ENCODE measurements at places on chromosomes 11 and 22.

GRCh38 chr11:100777103-100777502, 90.0 kb downstream of the ARHGAP42 start:
- no peak for DNase-seq

- no peak for DNase-seq
Observed at GRCh38 chr11:45921561-45922424, 663 bp upstream of the LARGE2 start.

DNA sequence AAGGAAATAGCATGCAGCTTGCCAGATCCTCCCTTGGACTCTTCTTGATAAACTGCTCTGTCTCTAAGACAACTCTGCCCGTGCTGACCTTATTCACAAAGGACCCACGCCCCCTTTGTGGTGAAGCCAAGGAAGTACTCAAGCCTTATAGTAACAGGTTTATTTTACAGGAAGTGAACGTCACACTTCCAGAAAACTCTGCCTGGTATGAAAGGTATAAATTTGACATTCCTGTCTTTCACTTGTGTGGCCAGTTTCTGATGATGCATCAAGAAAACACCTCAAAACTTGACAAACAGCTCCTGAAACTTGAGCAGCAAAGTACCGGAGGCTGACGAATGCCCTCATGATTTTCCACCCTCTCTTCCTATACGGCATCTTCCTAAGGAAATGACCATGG, 12.5 kb upstream of the PELI3 start:
- DNase-seq, result no peak

DNA sequence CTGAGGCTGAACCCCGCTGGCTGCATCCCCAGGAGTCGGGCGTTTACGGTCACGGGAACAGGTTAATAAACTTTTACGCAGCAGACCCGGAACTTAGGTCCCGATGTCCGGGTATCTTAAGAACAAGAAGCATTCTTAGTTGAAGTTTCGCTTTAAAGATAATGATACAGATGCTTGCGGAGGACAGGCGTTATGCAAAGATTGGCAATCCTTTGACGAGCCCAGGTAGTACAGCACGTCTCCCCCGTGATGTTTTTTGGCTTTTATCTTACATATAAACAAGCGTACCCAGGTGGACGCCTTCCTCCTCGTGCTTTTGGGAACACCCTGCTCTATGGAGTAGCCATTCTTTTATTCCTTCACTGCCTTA, 871 bp upstream of the TOLLIP start:
- DNase-seq, result no peak

DNA sequence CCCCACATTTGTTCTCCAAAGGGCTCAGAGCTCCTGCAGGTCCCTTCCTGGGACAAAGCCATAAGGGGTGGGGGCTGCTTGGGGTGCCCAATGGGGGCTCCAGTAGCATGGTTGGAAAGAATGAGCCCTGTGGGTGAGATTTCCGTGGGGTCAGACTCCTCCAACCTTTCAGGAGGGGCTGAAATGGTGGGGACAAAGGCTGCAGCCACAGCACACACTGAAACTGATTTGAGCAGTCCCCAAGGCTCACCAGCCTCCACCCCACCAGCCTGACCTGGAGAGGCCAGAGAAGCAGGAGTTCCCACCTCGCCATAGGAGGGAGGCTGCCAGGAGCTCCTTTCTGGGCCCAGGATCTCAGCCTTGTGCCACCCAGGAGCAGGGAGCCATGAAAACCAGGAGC, 69.2 kb downstream of the MN1 start:
- DNase-seq, result no peak

- peak; percentile 73 for DNase-seq
Observed at GRCh38 chr11:59106363-59107336, at the start of gene FAM111B. FAM111B (plus strand) TSS chr11:59107237; CDS start chr11:59109626, 2,389 bp downstream.

- peak; percentile 79 for DNase-seq
Observed at GRCh38 chr22:38034278-38034882, 22.8 kb upstream of the PICK1 start.

GRCh38 chr11:95512682-95513081, 276.9 kb downstream of the FAM76B start:
- DNase-seq, result no peak

DNA sequence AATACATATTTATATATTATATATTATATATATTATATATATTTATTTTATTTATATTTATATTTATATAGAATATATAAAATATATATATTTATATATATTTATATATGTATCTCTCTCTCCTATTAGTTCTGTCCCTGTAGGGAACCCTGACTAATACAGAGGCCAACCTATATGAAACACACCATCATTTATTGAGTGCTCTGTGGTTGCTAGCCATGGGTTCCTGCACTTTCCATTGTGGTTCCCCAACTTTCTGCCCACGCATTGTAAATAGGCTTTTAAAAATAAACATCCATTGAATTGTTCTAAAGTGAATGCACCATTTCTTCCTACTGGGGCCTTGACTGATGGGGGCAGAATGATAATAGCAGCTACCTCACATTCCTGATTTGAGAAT, 93.8 kb upstream of the SESN3 start:
- no peak for DNase-seq

DNA sequence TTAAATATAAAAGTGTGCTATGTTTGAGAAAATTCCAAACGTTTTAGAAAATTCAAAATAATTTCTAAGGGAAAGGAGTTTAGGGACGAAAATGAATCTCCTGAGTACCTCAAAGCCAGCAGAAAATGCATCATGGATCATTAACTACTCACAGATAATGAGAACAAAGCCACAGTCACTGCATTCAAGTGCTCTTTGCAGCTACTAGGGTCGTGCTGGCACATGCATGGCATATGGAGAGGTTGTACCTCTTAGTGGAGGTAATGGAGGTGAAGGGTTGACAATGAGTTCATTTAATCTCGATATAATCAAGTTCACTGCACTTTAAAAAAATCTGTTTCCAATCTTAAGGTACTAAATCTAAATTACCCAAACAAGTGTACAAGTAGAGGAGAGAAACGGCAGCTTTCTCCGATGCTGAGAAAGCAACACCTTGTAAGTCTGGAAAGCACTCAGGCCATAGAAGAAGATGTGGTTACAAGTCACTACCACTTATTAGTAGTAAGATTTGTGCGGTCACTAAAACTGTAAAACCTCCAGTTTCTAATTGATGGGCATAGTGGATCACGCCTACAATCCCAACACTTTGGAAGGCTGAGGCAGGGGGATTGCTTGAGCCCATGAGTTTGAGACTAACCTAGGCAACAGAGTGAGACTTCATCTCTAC, 261.1 kb upstream of the ANO3 start:
- DNase-seq, result no peak

- no peak for DNase-seq
Observed at GRCh38 chr11:34680918-34681586, 60.2 kb downstream of the EHF start.

DNA sequence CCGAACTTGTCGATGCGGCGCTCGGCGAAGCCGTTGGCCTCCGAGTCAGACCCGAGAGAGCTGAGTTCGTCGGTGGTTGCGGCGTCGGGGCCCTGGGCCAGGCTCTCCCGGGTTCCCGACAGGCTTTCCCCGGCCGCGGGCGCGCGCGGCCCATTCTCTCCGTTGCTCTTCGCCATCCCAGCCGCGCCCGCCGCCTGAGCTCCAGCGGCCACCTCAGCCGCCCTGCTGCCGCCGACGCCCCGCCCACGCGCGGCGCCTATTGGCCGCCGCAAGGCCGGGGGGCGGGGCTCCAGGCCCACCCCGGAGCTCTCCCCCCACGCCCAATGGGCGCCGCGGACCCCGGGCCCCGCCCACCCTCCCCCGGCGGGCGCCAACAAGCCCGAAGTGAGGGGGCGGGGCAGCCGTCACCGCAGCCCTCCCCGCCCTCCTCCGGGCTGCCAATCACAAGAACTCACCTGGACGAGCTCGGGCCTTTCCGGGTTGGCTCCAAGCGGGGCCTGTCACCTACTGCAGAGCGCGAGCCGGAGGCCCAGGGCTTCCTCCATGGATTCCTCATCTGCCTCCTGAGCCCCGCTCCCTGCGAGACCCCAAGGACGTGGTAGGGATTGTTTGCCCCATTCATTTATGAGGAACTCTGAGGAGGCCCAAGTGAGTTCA, at the start of gene TBC1D10A:
TSS of gene TBC1D10A (minus strand) at position 236 of the 657 bp plus-strand sequence. CDS start at position 176, 60 bp downstream.
- peak; percentile 74 for DNase-seq

- DNase-seq, result no peak
Observed at GRCh38 chr11:64104632-64105031, 61.3 kb downstream of the MACROD1 start.

DNA sequence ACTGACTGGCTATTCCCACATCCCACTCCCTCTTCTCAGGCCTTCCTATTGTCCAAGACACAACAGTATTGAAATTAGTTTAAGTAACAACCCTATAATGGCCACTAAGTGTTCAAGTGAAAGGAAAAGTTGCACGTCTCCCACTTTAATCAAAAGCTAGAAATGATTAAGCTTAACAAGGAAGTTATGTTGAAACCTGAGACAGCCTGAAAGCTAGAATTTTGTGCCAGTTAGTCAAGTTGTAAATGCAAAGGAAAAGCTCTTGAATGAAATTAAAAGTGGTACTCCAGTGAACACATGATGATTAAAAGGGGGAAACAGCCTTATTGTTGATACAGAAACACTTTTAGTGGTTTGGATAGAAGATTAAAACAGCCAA, 332.7 kb downstream of the CASP12 start:
- no peak for DNase-seq

GRCh38 chr11:117096201-117096991, 1.8 kb downstream of the SIK3 start:
- peak; percentile 69 for DNase-seq

DNA sequence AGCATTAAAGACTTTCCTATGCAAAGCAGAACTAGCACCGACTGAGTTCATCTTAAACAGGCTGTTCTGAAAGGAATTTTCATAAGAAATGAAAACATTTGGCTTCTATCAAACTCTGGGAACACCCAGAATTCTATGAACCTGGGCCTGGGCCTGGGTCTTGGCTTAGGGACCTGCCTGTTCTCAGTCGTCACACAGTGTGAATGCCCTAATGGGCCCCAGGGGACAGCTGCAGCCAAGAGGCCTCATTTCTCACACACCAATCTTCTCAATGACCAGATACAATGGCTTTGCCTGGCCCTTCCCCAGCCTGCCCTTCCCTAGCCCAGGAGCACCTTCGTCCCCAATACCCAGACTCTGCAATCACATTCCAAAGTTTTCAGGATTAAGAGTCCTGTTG, 234.9 kb upstream of the ARHGAP20 start:
- DNase-seq, result no peak

- DNase-seq, result no peak
Observed at GRCh38 chr11:68038226-68038717, 553 bp upstream of the TCIRG1 start.

- DNase-seq, result no peak
Observed at GRCh38 chr22:36541831-36542411, 13.0 kb upstream of the EIF3D start.

- peak; percentile 68 for DNase-seq
Observed at GRCh38 chr22:23904573-23905254, 10.5 kb downstream of the MIF start.

GRCh38 chr11:12121011-12121410, 10.6 kb downstream of the MICAL2 start:
- DNase-seq, result no peak

DNA sequence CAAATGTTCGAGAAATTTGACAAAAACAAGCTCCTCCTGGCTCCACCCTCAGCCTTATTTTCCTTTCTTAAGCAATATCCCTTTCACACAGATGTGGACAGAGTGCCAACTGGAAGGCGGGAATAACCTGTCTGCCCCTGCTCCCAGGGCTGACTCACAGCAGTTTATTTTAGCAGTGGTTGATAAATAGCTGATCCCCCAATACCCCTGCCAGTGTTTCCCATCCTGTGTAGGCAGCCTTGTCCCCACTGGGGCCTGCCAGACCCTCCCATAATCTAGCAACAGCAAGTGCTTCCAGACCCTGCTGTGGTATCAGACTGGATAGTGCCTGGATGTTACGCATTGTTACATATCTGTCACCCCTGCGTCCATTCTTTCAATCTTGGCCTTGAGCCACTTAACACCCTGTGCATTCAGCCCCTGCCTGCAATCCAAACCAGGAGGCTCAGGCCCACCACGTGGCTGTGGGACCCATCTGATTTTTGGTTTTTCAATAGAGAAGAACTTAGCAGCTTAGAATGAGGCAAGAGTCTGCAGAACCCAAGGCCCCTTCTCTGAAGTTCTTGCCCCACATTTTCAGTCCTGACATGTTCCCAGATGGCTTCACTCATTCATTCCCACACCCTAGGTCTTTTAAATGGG, 53.7 kb downstream of the PARVA start:
- DNase-seq, result no peak

DNA sequence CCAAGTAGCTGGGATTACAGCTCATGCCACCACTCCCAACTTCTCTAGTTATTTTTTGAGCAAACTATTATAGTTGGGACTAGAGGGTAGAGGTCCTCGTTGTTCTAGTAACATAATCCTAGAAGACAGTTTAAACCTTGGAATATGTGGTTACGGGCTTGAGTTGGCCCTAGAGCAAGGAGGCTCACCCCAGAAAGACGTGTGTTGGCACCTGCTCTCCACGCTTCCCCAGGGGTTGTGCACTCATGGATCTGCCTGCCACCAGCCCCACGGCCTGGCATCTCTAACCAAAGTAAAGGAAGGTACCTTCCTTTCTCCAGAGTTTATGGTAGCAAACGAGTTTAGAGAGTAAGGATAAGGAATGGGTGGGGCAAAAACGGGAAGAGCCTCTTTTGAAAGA, 79.0 kb downstream of the SCN3B start:
- no peak for DNase-seq

DNA sequence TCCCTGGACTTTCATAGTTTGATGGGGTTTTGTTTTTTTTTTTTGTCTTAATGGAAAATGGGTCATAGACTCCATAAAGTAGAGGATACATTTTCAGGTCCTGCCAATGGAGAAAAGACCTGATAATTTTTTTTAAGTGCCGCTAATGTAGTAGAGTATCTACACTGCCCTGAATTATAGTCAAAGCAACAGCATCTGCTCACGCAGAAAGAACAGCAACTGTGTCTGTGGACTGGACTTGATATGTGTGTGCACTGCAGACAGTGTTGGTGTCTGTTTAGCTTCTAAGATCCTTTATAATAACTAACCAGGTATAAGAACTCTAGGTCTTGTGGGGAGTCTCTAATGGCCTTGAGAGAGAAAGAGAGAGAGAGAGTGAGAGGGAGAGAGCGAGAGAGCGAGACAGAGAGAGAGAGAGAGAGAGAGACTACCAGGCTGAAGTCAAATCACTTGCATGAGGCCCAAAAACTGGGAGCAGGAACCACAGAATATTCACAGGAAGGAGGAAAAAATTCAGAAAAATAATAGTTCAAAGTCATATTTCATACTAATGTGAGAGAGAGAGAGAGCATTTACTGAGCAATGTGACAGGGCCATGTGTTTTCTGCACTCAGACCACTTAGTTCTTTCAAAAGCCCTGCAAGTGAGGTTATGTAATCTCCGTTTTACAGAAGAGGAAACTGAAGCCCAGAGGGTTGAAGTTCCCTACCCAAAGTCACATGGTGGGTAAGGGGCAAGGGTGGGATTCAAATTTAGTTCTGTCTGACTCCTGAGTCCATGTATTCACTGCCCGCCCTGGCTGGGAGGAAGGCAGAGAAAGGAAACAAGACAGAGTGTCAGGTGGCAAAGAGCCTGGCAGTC, 8.6 kb upstream of the MIAT start:
- DNase-seq, result no peak

- DNase-seq, result peak; percentile 13
Observed at GRCh38 chr22:40220316-40221054, 42.8 kb downstream of the TNRC6B start.

GRCh38 chr22:20044495-20045151, 23.7 kb downstream of the TANGO2 start:
- no peak for DNase-seq
